Muscle of arm (tissue), 14 donors: ENCODE measurements at places on chromosomes 3 and 15. TPM values are rescaled to one million over a fixed set of nuclear protein-coding genes. Genes with fewer than 3 reads are reported as not detected.

Gene GOLGA6L7
- polyA plus RNA-seq = not detected

DNA sequence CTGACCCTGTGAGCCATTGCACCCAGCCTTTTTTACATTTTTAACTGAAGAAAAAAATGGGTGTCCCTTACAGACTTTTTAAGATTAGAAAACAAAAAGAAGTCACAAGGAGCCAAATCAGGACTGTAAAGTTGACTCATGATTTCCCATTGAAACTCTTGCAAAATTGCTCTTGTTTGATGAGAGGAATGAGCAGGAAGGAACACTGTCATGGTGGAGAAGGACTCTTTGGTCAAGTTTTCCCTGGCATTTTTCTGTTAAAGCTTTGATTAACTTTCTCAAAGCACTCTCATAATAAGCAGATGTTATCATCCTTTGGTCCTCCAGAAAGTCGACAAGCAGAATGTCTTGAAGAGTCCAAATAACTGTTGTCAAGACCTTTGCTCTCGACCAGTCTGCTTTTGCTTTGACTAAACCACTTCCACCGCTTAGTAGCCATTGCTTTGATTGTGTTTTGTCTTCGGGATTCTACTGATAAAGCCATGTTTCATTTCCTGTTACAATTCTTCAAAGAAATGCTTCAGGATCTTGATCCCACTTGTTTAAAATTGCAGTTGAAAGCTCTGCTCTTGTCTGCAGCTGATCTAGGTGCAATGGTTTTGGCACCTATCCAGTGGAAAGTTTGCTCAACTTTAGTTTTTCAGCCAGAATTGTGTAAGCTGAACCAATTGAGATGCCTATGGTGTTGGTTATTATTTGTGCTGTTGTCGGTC, 369.4 kb downstream of the MAGI1 start:
- DNase-seq = no peak

GRCh38 chr3:36428445-36428844, 48.1 kb downstream of the STAC start:
- DNase-seq = no peak

DNA sequence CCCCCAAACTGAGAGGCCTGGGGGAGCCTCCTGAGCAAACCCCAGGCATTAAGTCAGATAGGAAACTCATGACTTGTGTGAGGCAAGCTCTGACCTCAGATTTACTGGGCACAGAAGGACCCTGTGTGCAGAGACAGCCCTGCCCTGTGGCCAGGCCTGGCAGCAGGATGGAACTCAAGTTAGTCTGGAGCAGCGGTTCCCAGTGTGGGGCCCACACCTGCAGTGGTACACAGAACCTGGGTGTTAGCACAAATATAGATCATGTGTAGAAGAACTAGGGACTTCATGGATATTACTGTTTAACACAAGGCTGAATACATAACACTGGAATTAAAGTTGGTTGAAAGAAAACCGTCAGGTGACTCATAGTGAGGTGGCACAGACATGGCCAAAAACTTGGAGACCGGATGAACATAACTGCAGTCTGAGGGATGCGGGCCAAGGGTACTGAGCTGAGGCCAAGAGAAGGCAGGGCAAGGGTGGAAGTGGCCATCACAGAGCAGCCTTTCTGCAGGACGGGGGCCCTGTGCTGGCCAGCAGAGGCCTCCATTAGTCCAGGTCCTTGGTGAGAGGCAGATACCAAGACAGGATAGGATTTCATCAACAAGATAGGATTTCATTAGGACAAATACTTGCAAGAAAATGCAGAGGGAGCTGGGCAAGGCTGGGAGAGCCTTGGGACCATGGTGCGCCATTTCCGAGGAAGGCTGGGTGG, 40.9 kb downstream of the IRAK2 start:
- DNase-seq = no peak

DNA sequence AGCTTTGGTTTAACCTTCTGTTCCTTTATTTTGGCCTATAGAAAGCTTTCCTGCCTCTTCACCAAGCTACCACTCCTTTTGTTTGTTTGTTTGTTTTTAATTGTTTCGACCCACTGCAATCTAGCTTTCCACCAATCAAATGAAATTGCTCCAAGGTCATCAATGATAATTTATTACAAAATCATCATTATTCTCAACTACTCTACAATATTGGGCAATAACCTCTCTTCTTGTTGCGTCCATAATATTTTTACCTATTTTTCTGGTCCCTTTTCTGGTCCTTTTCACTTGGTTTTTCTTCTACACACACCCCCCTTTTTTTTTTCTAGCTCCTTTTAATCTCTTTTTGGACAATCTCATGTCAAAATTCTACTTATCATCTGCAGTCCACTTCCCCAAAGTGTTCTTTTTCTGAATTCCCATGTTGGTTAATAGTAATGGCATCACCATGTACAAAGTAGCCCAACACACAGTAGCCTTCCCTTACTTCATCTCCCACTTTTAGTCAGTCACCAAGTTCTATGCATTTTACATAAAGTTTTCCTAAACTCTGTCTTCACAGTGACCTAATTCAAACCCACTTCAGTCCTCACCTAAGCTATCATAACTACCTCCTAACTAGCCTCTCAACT, 11.0 kb upstream of the ANKRD28 start:
- DNase-seq = no peak

- DNase-seq = no peak
Observed at GRCh38 chr15:86571873-86572272, 492.2 kb downstream of the AGBL1 start.

- DNase-seq = no peak
Observed at GRCh38 chr3:89923921-89924610, 816.6 kb downstream of the EPHA3 start.
